ENCODE measurements at places on chromosomes 1 and 21.

- peak; percentile 74 for DNase-seq
Measured at GRCh38 chr1:2545754-2546514, 10.2 kb upstream of the TNFRSF14 start.

DNA sequence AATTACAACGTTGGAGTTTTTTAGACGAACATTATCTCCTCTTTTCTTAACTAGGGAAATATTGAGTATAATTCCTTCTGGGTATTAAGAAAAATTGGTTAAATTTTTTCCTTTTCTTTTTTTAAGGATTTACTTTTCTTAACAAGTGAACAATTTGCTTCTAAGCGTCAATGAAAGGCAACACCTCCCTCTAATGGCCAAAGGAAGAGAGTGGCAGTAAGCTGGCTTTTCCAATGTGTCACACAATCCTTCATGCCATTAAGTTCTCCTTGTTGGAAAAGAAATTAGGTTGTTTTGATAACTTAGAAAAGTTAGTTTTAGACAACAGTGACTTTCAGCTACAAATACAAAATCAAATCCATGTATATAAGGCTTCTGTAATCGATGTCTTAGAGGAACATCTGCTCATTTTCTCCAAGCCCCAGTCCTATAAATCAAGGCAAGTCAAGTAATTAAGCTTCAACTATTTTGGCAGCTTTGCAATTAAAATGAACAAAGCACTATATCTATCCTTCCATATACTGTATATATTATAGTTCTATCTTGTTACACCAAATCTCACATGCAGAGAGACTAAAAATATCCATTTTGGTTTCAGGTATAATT, 62.8 kb downstream of the EDEM3 start:
- DNase-seq: peak; percentile 42

- DNase-seq: no peak
Measured at GRCh38 chr1:33378524-33378923, 52.4 kb downstream of the PHC2 start.

GRCh38 chr1:5980314-5981008, 11.8 kb downstream of the NPHP4 start:
- peak; percentile 78 for DNase-seq

DNA sequence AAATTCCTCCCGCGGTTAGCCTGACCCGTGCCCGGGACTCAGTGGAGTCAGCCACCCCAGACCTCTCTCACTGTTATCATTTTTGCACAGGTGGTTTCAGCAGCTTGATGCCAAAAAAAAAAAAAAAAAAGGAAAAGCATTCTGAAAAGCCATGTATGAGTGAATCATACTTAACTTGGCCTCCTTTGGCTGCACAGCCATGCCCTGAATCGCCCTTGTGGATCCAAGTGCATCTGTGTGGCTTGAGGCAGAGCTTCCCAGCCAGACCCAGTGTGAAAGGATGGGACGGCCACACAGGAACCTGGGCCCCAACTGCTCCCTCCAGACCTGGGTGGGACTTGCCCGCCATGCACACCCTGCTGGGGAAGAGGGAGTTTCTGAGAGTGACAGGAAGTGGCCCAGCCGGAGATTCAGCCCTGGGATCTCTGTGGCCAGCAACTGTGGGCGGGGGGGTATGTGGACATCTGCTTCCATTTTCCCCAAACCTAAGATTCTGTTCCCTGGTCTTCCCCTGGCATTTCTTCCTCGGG, 8.6 kb downstream of the YBEY start:
- peak; percentile 71 for DNase-seq

- DNase-seq: no peak
Measured at GRCh38 chr1:22189619-22190018, 46.7 kb upstream of the WNT4 start.

GRCh38 chr1:180198196-180198595, 31.9 kb upstream of the LHX4 start:
- no peak for DNase-seq

DNA sequence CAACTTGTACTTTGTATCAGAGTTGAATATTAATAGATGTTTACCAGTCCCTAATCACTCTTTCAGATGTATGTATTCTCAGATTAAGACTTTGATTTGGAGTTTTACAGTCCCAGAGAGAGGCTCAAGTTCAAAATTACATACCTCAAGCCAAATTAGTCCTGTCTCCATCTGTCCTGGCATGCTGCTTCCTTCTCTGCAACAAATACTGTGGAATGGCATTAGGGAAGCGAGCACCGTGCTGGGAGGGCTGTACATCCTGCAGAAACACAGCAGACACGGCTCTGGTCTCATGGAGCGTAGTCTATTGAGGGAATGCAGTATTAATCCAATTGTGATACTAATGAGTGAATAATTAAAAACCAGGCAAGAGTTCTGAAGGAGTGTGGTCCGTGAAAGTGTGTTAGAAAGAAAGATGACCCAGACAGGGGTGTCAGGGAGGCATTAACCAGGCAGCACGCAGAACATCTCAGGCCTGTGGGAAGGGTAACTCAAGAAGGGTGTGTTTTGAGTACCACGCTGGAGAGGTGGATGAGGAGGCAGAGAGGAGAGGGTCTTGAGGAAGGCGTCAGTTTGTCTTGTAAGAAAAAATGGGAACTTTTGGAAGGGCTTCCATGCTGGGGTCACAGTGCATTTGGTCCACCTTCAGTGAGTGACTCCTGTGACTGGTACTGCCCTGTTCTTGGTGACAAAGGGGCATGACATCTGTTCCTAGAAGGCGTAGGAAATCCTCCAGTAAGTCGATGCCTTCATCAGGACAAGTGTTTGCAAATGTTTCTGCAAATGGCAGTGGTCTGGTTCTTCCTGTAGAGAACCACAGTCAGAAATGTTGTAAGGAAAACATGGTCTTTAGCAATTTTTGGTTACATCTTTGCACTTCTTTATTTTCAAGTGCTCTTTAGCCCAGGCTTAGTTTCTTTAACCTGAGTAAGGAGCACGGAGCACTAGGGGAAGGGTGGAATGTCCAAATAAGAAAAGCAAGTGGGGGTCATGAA, 1.6 kb downstream of the RAB4A start:
- DNase-seq: no peak

DNA sequence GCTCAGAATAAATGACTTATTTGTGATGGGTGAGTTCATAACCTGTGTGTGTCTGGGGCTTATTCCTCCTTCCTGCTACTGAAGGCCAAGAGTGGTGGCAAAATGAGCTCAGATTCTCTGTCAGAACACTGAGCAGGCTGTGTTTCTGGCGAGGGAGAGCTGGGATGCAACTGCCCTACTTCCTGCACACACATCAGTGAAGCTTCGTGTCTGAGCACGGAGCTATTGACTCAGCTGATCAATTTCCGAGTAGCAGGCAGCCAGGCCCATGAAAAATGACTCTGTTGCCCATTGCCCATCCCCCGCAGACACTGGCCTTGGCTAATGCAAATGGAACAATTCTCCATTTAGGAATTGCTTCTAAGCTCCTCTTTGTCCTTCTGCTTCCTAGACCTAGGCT, 27.7 kb downstream of the TNR start:
- no peak for DNase-seq

DNA sequence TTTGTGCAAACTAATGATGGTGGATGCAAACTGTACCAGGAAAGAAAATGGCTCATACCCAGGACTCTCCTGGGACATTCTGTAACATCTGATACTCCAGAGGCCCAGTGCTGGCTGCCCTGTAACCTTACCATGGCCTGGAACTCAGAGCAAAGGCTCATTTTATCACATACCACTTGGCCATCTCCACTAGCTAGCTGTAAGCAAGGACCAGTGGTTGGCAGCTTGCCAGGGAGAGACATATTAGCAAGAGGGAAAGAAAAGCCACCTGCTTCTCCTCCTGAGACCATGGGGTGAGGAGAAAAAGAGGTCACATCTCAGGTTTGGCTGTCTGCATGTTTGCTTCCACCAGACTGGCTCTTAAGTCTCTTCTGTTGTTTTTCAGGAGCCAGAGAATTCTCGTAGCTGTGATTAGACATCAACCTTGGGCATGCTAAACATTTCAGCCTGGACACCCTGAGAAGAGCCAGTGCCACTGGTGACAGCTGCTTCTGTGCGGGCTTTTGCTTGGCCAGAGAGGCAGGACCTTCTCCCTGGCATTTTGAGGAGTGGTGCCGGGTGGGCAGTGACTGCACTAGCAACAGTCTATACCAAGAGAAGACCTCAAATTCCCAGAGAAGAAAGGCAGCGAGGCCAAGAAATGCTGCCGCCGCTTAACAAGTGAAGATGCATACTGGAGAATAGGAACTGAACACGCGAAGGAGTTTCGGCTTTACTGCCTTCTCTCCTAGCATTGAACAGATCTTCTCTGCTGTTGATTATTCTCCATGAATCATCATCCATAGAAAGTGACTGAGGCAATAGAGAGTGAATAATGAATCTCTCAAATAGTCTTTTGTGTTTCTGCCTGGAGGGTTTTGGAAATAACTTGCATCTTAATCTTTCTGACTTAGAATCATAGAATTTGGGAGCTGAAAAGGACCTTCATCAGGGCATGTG, 6.7 kb upstream of the INKA2 start:
- no peak for DNase-seq
